ENCODE measurements at places on chromosomes 2 and 18.

- no peak for DNase-seq
Observed at GRCh38 chr2:176079285-176079830, 4.4 kb downstream of the EVX2 start.

- no peak for DNase-seq
Observed at GRCh38 chr2:88190808-88191721, 20.9 kb downstream of the THNSL2 start.

DNA sequence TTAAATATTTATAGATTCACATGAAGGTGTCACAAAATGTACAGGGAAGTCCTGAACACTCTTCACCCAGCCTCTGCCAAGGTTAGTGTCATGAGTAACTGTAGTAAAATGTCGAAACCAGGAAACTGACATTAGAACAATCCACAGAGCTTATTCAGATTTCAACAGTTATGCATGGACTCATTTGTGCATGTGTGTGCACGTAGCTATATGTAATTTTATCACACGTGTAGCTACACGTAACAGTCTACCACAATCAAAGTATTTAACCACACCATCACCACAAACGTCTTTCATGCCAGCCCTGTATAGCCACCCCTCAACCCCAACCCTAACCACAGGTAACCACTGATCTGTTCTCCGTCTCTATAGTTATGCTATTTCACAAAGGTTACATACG lies 211.7 kb upstream of the REV1 start:
- DNase-seq, result no peak

DNA sequence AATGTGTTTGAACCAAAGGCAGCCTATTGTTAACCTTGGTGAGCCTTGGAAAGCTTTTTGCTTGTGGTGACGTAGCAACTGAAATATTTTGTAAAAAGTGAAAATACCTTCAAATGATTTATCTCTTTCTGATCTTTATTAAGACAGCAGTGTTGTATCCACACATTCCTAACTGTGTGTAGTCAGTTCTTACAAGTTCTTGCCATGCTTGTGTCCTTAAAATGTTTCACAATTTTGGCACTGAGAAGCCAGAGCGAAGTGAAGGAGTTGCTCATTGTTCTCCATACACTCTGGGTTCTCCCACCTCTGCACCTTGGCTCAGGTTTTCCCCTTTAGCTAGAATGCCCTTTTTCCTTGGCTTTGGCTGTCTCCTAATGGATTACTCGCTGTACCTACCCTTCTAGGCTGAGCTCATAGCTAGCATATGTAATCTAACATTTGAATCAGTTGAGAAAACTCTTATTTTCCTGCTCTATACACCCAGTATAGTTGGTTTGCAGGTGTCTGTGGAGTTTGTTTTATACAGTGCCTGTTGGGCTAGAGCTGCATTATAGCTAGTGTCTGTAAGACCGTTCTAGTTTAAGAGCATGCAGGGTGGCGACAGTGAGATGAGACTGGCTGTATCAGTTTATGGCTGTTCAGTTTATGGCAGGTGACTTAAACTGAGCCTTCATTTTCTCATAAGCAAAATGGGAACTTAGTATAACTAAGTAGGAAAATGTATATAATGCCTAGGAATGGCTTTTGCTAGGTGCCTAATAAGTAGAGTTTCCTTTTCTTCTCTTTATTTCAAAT lies 45.5 kb downstream of the FMNL2 start:
- DNase-seq, result no peak

- no peak for DNase-seq
Observed at GRCh38 chr2:173962583-173963110, 2.5 kb downstream of the SP3 start.

DNA sequence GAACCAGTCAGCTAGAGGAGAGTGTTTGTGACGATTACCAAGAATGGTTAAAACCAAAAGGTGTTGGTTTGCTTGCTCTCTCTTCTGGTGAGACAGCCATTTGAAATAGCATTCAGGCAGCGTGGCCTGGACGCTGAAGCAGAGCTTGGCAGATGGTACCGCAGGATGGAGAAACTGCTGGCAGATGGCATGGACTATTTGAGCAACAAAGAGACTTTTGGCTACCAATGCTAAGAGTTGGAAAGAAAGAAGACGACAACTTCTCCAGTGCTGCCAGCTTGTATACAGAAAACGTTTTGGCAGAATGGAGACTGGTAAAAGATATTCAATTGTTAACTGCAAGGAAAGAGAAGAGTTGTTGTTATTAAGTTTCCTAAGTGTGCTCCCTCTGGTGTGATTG lies 315.0 kb downstream of the PARD3B start:
- no peak for DNase-seq

DNA sequence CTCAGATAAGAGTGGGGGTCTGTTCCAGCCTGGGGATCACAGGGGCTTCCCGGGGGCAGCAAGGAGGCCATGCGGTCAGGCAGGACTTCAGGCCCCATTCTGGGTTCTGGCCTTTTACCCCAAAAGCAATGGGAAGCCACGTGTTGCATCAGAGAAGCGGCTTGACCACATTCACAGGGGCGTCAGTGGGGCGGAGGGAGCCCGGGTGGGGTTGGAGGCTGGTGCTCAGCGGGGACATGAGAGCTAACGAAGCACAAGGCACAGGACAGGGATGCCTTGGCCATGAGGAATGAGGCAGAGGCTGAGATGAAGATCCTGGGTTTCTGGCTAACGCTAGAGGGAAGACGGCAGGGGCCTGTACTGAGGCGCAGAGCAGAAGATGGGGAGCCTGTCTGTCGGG lies 6.1 kb downstream of the HJURP start:
- DNase-seq, result no peak

DNA sequence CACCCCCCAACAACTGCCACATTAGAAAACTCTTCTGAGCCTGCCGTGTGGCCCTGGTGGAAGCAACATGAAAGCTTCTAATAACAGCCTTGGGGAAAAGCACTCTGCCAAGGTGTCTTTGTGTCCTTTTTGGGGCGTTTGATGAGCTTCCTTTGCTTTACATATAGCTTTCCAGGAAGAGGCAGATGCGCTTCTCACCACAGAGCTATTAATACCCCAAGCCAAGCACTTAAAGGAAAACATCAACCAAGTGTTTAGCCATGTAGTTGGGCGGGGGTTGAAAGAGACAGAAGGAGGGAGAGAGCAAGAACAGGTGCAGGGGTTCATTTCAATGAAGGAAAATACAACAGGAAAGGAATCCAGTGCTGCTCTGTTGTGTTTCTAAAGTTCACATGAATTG lies 176.1 kb downstream of the VAPA start:
- DNase-seq, result no peak

GRCh38 chr2:108594982-108595464 lies 60.8 kb downstream of the LIMS1 start:
- DNase-seq, result no peak

GRCh38 chr18:61901323-61901986 lies 8.6 kb upstream of the RNF152 start:
- no peak for DNase-seq

GRCh38 chr2:105800036-105800713 lies 55.5 kb downstream of the NCK2 start:
- DNase-seq, result no peak

DNA sequence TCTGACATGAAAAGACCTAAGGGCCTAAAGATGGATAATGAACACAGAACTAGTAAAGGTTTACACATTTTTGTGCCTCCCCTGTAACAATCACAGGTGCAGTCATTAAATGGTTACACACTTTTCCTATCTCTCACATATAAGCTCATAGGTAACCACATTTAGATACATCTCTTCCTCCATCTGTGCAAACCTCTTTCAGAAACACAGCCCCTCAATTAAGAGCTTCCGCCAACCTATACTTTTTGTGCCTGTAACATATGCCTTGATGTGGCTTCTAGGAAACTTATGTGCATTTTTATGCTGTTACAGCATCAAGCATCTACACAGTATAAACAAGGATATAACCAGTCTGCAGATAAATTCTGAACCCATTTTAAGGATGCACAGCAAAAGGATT lies 643.3 kb downstream of the BCL11A start:
- no peak for DNase-seq

DNA sequence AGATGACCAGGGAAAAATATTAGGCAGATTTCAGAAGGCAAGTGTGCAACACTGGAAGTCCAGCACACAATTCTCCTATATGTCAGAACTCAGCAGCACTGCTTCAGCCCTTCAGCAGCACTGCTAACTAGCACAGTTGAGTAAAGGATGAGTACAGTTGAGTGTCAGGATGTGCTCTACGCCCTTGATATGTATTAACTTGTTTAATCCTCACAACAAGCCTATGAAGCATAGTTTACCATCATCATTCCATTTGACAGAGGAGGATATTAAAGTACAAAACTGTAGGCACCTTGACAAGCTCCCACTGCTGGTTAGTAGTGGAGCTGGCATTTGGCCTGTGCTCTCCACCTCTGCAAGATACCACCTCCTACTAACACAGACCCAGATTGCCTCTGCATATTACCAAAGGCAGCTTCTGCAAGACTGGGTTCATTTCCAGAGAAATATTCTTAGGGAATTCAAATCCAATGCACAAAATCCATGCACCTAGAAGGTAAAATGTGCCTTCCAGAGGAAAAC lies 230.8 kb downstream of the ANAPC1 start:
- no peak for DNase-seq

DNA sequence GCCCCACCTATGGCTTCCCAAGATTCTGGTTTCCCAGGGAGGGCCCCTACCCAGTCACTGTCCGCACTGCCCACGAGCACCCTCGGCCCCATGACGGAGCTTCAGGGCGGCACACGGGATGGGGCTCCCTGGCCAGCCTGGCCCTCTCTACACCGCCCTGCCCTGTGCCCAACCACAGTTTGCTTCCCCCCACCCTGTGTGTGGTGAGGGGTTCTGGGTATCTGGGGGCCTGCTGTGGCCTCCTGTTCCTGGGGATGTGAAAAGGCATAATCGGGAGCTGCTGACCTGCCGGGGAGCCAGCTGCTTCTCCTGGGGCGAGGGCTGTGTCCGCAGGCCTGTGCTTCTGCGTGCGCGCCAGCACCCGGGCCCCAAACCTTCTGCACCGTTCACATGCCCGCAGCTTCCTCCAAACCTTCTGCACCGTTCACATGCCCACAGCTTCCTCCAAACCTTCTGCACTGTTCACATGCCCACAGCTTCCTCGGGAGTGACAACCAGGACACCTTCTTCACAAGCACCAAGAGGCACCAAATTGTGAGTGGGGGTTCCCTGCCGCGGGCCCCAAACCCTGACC lies 12.4 kb downstream of the ANO7 start:
- no peak for DNase-seq

DNA sequence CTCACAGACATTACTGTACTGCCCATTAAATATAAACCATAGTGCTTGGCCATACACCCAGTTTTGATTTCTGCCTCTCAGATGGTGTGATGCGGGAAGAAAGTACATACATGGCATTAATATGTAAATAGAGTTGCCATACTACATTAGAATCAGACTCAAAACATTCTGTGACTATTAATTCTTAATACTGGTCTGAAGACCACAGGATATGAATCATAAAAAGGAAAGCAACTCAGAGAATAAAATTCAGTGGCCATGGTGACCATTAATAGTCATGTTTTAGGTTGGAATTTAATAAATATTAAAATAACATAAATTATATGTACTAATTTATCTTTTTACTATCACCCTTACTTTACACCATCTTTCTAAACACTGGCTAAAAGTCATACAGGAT lies 33.0 kb upstream of the WDR75 start:
- DNase-seq, result no peak

- no peak for DNase-seq
Observed at GRCh38 chr18:25453556-25454269, 101.7 kb upstream of the ZNF521 start.

- peak; percentile 83 for DNase-seq
Observed at GRCh38 chr2:190979906-190980629, 33.9 kb downstream of the STAT1 start.

- DNase-seq, result no peak
Observed at GRCh38 chr2:130387804-130388203, 31.9 kb downstream of the PTPN18 start.

DNA sequence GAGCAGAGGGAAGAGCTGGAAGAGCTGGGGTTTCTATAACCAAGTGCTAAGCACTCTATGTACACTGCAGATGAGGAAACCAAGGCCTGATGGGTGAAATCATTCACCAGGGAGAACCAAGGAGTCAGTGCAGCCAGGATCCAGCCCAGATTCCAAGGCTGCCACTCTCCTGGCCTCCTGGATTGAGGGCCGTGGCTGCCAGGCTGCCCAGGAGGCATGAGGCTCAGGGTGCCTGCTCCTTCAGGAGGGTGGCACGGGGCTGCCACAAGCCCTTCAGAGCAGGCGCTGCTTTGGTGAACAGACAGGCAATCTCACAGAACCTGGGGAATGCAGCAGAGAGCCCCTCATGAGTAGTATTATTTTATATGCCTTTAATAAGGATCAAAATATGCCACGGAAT lies 293.7 kb upstream of the HDAC4 start:
- DNase-seq, result no peak

DNA sequence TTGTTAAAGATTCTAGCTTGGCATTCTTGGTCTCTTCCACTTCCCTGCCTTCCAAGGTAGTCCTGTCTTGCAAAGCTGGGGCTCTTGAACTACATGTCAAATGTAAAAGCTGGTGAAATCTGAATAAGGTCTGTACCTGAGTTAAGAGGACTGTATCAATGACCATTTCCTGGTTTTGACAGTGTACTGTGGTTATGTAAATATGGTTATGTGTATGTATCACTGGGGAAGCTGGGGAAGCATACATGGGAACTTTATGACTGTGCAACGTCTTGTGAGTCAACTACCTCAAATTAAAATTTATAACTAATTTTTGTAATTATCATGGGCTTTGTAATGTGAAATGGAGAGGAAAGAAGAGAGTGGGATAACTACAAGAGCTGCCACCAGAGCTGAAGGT lies 81.7 kb downstream of the COL4A4 start:
- DNase-seq, result no peak

DNA sequence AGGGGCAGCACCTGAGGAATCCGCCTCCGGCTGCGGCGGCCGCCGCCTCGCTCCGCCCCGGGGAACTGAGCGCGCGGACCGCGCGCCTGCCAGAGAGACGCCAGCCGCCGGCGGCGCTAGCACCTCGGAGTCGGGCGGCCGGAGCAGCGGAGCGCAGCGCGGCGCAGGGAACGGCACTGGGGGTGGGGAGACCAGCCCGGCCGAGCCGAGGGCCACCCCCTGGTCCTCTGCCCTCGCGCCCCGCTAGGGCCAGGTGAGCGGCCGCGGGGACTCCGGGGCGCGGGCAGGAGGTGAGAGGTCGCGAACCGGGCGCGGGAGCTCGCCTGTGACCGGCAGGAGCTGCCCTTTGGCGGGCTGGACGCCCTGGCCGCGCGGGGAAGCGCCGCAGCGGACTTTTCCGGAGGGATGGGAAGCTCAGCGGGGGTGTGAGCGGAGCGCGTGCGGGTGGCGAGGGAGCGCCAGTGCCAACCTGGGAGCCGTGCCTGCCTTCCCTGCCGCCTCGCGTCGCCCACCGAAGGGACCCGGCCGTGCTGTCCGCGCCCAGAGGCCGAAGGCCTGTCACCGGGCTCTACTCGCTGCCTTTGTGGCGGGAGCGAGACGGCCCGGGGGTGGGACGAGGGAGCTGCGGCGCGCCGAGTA lies at the start of gene GREB1L:
GREB1L (plus strand) TSS at position 92 of the 639 bp plus-strand sequence. CDS start 141,287 bp downstream, outside the sequence.
- peak; percentile 86 for DNase-seq

GRCh38 chr2:134660626-134661402 lies 58.0 kb downstream of the TMEM163 start:
- no peak for DNase-seq

DNA sequence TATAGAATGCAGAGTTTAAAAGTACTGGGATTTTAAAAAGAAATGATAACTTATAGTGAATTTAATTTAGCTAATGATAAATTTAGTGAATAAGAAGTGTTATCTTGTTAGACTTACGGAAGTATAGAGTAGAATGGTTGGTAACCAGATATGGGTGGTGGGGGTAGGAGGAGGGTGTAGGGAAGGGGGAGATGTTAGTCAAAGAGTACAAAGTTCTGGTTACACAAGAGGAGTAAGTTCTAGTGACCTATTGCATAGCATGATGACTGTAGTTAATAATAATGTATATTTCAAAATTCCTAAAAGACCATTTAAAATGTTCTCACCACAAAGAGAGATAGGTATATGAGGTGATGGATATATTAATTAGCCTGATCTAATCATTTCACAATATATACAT lies 184.8 kb upstream of the STON1 start:
- DNase-seq, result no peak
